ENCODE measurements at places on chromosomes 7 and 10.

GRCh38 chr7:30479202-30480120, 877 bp upstream of the NOD1 start:
- no peak for DNase-seq

- no peak for DNase-seq
Observed at GRCh38 chr10:5945561-5946418, 31.6 kb downstream of the IL15RA start.

- DNase-seq, result no peak
Observed at GRCh38 chr10:71015674-71016073, 127.3 kb upstream of the PCBD1 start.

GRCh38 chr10:85649461-85649860, 717.1 kb downstream of the GRID1 start:
- no peak for DNase-seq

- DNase-seq, result peak; percentile 14
Observed at GRCh38 chr7:129401228-129401966, 32.8 kb upstream of the STRIP2 start.

DNA sequence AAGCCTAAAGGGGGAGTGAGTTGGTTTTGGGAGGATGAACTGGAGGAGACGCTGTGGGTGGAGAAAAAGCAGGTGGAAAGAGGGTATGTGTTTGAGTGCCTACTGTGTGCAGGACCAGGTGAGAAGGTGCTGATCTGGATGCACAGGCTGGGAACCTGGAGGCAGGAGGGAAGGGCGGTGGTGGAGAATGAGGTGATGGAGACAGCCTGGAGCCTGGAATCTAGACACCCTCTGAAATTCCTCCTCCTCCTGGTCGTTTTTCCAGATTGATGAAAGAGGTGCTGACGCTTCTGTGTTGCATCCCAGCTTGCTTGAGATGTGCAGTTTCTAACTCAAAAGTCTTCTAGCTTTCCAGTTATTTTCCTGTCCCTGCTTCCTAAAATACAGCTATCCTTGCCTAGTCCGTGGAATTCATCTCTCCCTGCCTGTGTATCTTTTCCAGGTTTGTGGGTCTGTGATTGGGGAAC, 67.5 kb downstream of the LRMDA start:
- no peak for DNase-seq
